GM12891 (cell line): ENCODE measurements at places on chromosomes 11 and 22.

DNA sequence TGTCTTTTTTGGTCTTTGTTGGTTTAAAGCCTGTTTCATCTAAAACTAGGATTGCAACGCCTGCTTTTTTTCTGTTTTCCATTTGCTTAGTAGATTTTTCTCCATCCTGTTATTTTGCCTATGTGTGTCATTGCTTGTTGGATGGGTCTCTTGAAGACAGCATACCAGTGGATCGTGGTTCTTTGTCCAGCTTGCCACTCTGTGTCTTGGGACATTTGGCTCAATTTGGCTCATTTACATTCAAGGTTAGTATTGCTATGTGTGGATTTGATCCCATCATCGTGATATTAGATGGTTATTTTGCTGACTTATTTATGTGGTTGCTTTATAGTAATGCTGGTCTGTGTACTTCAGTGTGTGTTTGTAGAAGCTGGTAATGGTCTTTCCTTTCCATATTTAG is 31.4 kb upstream of the ANKK1 start:
- DNase-seq, result no peak

DNA sequence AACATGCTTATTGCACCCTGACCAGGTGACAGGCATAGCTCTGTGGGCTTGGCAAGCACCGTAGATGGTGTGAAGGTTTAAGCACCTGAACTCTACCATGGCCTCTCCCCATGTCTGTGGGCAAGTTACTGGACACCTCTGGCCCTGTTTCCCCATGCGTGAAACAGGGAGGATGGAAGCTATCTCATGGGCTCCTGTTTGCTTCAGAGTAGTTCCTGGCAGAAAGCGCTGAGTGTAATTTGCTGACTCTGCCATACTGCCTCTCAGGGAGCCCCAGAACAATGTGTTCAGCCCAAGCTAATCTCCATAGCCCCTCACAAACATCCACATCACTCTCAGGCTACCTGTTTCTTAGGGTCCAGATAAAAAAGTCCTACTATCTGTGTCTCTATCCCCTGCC is 2.4 kb downstream of the CBX6 start:
- DNase-seq, result no peak

- DNase-seq, result no peak
These were observed 815 bp downstream of the EHD1 start for GRCh38 chr11:64877390-64878222.

DNA sequence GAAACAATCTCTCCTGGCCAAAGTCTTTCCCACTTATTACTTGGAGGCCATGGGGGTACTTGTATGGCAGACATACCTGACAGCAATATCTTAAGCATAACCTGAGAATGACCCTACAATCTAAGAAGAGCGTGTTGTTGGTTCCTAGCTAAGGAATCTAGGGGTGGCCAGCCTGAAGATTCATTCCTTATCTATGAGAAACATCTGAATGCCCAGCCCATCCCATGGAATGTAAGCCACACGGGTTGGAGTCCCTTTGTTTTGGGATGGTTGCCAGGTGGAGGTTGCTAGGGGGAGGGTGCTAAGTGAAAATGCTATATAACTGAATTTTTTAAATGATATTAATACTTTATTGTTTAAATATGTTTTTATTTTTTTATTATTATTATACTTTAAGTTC is 725.0 kb downstream of the ETS1 start:
- DNase-seq, result no peak

- no peak for DNase-seq
These were observed 38.9 kb downstream of the RELT start for GRCh38 chr11:73414977-73415651.

DNA sequence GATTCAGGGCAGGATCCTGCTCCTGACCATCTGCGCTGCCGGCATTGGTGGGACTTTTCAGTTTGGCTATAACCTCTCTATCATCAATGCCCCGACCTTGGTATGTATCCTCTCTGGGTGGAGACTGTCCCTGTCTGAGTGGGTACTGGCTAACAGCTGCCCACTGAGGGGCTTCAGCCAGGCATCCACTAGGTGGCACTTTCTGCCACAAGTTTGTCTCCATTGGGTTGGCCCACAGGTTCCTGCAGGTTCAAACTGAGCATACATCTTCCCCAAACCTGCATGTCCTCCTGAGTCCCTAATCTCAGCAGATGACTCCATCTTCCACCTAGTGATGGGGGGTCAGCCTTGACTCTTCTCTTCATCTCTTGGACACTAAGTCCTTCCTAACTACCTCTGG is 4.4 kb downstream of the SLC2A11 start:
- DNase-seq, result no peak

GRCh38 chr22:30743257-30744020 is 48.8 kb downstream of the OSBP2 start:
- DNase-seq, result no peak

DNA sequence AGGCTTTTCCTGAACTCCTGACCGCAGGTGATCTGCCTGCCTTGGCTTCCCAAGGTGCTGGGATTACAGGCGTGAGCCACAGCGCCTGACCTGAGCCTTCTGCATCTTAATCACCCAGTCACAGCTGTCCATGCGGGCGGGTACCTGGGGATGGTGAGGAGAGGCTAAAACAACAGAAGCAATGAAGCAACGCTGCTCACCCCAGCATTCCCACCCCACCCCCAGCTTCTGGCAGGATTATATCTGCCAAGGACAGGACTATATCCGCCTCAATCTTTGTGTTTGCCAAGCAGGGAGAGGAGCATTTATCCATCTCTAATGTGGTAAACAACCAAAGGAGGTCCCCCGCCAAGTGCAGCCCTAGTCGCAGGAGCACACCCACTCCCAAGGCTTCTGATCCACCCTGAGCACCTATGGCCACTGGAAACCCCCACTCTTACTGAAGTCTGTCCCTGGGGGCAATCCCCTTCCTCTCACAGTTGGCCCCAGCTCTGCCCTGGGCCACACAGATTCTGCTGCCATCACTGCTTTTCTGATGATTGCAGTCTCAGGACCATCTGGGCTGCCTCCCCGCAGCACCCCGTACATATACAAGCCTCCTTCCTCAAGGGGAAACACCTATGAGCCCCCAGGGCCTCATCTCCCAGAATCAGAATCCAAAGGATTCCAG is 8.8 kb upstream of the LGALS2 start:
- no peak for DNase-seq

DNA sequence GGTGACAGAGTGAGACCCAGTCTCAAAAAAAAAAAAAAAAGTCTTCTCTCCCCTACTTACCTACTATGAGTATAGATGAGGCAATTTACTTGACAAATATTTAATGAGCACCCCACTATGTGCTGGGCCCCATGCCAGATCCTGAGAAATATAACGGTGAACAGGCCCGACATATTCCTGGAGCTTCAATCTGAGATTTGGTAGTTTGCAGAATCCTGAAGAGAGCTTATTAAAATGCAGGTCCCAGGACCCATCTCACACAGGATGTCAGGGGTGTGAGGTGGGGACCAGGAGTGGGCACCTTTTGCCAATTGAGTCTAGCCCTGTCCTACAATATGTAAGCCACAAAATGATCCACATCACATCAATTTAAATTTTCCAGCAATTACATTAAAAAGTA is 44.0 kb downstream of the KCNJ4 start:
- no peak for DNase-seq

GRCh38 chr11:123507043-123507442 is 77.0 kb downstream of the GRAMD1B start:
- DNase-seq, result no peak

- DNase-seq, result no peak
These were observed 18.9 kb downstream of the SHANK3 start for GRCh38 chr22:50691521-50691920.

DNA sequence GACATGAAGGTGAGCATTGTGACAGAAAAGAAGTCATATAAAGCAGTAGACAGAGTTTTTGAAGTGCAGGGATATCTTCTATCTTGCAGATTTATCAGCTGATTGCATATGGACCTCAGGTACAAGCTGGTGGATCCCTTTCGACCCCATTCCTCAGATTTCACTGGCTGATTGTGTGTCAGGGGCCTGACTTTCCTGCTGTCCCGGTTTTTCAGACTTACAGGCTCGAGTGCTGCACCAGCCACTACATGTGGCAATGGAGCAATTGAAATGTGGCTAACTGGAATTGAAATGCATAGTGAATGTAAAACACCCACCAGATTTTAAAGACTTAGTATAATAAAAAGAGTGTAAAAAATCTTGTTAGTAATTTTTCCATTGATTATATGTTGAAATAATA is 50.3 kb downstream of the CLMP start:
- no peak for DNase-seq
